ENCODE measurements at places on chromosomes 12 and 14.
A peak's percentile ranks its signal among the peaks of the same experiment; 100 is the strongest.

GRCh38 chr12:51823875-51824565 is 24.5 kb downstream of the FIGNL2 start:
- peak; percentile 64 for DNase-seq

- no peak for DNase-seq
These were observed 8.5 kb downstream of the RAB15 start for GRCh38 chr14:64963611-64964010.

GRCh38 chr12:57989838-57990237 is 48.5 kb downstream of the ATP23 start:
- no peak for DNase-seq

DNA sequence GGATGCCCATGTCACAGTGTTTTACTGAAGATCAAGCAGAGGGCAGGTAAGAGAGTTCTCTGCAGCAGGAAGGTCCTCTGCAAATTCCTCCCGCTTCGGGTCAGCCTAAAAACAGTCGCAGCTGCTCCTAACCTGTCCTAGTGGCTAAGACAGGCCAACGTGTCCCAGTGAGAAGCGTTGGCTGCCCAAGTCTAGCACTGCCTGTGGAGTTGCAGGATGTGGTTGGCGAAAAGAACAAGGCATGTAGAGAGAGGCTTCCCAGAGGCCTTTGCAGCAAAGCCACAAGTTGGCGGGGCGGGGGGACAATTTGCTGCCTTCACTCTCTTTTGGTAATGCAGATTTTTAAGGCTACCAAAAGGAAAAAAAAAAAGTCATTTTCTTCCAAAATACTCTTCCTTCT is 340.1 kb downstream of the BCL11B start:
- no peak for DNase-seq

DNA sequence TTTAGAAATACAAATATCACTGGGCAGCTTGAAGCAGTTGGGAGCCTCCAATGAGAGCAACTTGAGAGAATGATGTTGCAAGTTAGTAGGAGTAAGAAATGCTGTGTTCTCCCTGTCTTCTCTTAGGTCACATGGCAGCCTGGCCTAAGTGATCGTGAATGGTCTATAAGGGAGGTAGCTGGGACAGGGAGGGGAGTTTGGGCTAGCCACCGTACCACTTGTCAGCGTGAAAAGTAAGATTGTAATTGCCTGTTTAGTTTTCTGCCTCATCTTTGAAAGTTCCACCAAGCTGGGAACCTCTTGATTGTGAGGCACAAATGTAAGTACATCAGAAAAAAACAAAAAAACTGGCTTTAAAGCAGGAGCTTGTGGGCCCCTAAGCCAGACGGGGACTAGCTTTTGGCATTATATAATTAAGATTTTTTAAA is 36.4 kb downstream of the MDM2 start:
- no peak for DNase-seq

- DNase-seq, result no peak
These were observed 22.3 kb upstream of the EPS8 start for GRCh38 chr12:15811214-15812127.

DNA sequence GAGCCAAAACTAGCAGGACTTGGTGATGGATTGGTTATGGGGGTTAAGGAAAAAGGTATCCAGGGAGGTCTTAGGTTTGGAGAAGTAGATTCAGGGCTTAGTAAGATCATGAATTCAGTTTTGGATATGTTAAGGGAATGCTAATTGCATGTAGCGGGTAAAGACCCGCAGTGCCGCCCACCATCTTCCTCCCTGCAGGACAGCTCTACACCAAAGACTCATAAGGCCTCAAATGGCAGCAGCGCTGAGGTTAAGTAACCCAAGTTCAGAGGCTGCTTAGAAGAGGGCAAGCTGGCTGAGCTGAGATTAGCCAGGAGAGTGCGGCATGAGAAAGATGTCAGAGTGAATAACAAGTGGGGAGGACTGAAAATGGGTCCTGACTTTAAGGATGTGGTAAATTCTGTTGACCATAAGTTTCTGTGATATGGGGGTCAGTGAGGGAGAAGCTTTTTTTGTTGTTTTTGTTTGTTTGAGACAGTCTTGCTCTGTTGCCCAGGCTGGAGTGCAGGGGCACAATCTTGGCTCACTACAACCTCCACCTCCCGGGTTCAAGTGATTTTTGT is 26.2 kb downstream of the RAD9B start:
- no peak for DNase-seq

DNA sequence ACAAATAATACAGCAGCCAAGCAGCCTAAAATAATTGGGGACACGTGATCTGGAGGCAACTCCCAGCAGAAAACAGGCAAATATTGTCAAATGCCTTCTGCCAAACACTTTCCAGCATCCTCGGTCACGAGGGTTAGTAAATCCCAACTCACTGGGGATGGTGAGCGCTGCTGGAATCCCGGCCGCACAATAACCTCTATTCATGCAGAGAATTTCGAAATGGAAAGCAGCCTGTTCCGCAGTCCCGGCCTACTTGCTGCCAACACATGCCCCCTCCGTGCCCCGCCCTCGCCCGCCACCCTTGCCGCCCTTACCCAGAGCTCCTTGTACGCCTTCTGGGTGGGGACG is 62.2 kb downstream of the RFX4 start:
- DNase-seq, result no peak

DNA sequence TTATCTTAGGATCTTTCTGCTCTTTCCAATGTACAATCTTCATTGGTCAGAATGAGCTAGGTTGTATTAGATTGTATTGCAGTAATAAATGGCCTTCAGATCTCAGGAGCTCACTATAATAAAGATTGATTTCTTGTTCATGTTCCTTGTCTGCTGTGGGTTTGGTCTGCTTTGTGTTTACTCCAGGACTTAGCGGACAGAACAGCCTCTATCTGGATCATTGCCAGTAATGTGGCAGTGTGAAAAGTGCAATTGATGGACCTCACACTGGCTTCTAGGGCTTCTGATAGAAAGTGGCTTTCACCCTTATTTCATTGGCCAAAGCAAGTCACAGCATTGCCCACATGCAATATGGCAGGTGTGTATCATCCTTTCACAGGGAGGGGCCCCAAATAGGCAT is 81.2 kb downstream of the BTG1 start:
- no peak for DNase-seq

GRCh38 chr12:108430926-108431325 is 84.2 kb upstream of the FICD start:
- DNase-seq, result no peak

Measured in HFFc6 (cell line).